T-helper 1 cell (primary cell): ENCODE measurements at places on chromosomes 6 and 20.

DNA sequence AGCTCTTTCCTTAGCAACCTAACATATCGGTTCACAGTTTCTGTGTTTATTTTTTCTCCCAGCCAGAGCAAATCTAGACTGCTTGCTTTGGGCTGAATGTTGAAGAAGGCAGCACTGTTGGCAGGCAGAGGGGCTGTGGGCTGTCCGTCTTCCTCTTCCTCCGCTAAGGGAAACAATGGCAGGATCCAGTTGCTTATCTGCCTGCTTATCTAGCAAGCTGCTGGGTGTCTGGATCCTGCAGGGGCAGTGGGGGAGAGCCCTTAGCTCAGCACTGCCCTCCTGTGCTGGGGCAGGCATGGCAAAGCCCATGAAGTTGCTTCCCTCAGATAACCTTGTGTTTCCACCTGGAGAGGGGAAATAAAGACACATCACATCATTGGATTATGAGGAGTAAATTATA, 92.7 kb upstream of the CD93 start:
- DNase-seq: no peak

GRCh38 chr20:47224300-47224791, 132.2 kb downstream of the ZMYND8 start:
- no peak for DNase-seq

- DNase-seq: no peak
Observed at GRCh38 chr6:154304191-154304590, 52.4 kb downstream of the IPCEF1 start.

GRCh38 chr20:1844325-1845162, 50.7 kb upstream of the SIRPA start:
- DNase-seq: no peak

GRCh38 chr6:43575105-43575771, 600 bp downstream of the XPO5 start:
- no peak for DNase-seq

GRCh38 chr6:25060522-25060921, 124.8 kb upstream of the RIPOR2 start:
- no peak for DNase-seq
